LHCN-M2 (cell line): ENCODE measurements at places on chromosomes 5 and 9.

DNA sequence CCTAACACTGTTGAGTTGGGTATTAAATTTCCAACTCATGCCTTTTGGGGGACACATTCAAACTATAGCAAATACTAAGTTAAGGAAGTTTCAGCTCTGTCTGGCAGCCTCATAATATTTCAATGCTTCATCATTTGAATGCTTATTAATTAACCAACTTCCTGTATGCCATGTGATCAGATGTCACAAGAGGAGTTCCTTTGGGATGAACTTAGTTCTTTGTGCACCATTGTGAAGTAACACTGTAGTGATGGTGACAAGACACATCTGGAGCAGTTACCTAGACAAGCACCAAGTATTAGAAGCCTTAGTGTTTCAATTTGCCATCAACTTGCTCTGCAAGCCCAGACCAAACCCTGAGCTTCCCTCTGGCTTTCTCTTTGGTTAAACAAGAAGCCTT is 90.7 kb upstream of the IL12B start:
- DNase-seq, result no peak

DNA sequence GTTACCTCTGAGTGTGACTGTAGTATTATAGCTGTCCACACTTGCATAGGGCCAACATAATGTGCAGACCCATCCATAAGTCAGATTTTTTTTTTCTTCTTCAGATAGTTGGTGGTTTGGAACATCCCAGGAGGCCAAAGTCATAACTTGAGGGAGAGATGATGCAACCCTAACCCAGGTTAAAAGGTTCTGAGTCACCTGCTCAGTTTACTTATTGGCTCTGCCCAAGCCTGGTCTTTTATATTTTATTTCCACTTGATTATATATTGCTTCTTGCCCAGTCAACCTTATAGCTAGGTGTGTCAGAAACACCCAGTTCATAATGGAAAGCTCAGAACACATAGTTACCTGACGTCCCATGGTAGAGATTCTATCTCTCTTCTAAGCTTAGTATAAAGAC is 113.1 kb upstream of the PCSK1 start:
- no peak for DNase-seq

- DNase-seq, result peak; percentile 95
Observed at GRCh38 chr5:95857185-95857945, 34.8 kb upstream of the GLRX start.

DNA sequence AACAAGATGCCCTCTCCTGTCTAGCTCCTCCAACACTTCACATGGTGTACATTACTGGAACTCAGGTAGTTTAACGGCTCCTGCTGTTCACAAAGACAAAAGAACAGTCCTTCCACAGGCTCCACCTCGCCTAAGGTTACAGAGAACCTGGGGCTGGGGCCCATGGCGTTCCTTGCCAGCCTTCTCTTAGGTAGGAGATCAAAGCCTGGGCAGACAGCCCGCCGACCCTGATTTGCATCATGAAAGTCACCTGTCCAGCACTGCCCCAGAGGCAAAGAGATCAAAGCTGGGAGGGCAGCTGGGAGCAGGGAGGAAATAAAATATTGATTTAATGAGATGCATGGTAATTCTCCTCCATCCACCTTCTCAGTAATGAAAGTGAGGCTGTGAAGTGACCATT is 115.0 kb upstream of the SLIT3 start:
- DNase-seq, result no peak

GRCh38 chr5:114305402-114306207 is 56.3 kb upstream of the KCNN2 start:
- no peak for DNase-seq

DNA sequence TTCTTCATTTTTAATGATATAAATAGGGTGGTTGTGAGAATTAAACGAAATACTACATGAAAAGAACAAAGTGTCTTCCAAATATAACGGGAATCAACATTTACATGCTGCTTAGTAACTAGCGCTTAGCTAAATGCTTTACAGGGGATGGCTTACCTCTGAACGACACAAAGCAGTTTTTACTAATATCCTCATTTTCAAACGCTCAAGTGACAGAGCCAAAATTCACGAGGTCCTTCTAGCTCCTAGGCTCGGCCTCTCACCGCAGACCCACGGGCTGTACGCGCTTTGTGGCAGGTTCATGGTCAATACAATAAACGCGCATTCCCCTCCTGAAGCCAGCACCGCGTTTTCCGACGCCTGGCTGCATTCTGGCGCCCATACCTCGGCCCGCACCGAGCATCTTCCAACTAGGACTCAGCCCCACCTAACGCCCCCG is 442 bp downstream of the ZNF510 start:
- DNase-seq, result no peak

GRCh38 chr5:74360535-74361210 is 279.9 kb downstream of the ENC1 start:
- DNase-seq, result peak; percentile 13
